ENCODE measurements at places on chromosomes 2 and 18.
A peak's percentile ranks its signal among the peaks of the same experiment; 100 is the strongest.

- DNase-seq = no peak
Measured at GRCh38 chr2:141058556-141058955, 1072.3 kb downstream of the LRP1B start.

GRCh38 chr2:43518181-43518580 is 77.7 kb downstream of the THADA start:
- DNase-seq = no peak

DNA sequence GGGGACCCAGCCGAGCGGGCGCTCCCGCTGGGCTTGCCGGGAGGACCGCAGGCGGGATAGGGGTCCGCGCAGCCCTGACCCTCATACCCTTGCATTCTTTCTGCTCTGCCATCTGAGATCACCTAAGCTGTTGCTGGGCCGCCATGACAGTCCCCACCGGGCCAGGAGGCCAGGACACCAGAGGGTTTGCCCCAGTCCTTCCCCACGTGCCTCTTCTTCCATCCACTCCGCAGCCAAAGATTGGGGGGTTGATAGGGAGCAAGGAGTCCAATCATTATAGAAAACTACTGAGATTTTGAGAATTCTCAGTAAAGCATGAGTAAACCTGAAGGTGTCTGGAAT is 453 bp upstream of the GRB14 start:
- peak; percentile 60 for DNase-seq

DNA sequence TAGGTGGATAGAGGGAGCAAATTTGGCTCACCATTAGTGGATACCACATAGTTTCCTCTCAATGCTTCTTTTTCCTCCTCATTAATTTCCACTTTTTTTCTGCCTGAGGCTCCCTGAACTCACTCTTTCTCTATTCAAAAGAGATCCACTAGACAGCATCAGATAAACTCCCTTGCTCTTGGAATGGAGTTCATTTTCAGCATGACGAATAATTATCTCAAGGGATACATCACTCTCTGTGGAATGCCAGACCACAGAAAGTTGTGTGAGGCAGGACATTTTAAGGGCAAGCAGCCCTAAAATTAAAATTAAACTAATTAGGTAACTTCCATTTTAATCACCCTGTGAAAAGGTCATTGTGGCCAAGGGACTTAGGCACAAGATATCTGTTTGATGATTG is 1920.1 kb upstream of the CELF4 start:
- DNase-seq = no peak

DNA sequence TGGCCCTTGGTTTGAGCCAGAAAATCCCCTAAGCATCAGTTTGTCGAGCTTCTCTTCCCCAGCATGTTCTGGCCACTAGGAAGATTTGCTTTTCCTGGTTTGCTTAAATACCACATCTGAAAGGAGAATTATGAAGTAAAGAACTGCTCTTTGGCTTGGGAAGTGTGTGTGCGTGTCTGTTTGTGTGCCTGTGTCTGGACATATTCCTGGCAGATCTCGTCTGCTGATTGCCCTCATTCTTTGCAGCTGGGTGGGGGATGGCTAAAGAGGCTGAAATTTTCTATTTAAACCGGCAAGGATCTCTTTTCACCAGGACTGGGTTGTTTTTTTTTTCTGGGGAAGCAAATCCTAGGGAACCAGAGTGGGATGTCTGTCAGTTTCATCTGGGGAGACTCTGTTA is 57.3 kb upstream of the MBOAT2 start:
- DNase-seq = no peak

DNA sequence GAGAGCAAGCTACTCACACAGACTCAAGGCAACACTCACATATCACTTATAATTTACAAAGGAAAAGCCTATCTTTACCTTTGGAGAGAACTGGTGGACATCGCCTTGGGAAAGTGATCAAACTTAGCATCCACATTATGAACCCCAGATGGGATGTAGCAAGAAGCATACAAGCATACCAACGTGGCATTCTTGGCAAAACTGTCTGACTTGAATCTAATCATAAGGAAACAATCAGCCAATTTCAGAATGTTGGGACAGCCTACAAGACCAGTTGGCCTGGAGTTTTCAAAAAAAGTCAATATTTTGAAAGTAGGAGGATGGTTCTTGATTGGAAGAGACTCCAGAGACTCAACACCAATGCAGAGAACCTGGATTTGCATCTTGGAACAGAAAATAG is 79.1 kb upstream of the PMAIP1 start:
- DNase-seq = no peak

DNA sequence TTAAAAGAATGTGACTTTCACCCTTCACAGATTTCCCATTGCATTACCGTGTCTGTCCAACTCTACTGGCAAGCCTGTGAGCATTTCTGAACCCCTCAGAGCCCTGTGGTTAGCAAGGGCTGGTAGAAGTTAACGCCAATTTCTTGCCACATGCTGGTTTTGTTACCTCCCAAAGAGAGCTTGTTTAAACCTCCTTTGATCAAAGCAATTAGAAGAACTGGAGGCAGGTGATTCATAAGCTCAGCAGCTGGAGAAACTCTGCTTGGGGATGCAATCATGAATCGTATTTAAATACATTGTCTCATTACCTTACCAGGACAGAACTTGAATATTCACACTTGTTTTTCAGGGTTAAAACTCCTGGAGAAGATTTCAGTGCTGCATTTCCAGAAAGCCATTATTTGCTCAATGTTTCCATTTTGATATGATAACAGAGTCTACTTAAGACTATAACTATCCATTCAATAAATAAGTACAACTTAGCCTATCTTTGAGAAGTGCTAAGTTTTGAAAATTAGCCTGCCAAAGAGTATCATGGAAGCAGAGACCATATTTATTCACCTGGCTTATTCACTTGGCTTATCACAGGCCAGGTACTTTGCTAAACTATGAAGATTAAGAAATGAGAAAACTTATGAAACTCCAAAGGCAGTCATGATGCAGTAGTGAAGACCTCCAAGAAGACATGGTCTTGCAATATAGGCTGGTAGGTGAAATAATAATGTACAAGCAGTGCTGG is 292.8 kb downstream of the INSIG2 start:
- DNase-seq = no peak

DNA sequence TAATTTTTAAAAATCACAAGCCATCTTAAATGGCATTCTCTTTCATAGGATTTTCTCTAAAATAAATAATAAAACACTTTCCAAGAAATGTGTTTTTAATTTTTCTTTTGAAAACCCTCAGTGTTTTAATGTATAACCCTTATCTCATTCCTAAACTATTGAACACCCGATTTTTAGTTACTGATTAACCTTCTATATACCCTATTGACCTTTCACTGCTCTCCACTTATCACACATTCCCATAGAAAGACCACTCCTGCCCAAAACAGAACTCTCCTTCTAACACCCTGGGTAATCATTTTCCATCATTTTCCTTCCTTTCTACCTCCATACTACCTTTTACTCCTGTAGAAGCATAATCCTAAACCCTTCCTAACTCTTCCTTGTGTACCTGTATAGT is 102.4 kb downstream of the EPC2 start:
- no peak for DNase-seq

- no peak for DNase-seq
Measured at GRCh38 chr2:74957886-74958273, 563 bp upstream of the POLE4 start.

- DNase-seq = peak; percentile 47
Measured at GRCh38 chr2:12048550-12048949, 302.1 kb downstream of the LPIN1 start.

- DNase-seq = no peak
Measured at GRCh38 chr2:42127425-42128424, 41.4 kb upstream of the EML4 start.

GRCh38 chr2:151973901-151974199 is 125.0 kb downstream of the CACNB4 start:
- DNase-seq = peak; percentile 69

GRCh38 chr2:136235546-136235945 is 117.6 kb upstream of the CXCR4 start:
- DNase-seq = no peak

GRCh38 chr18:33605250-33605649 is 27.2 kb downstream of the ASXL3 start:
- no peak for DNase-seq

- DNase-seq = no peak
Measured at GRCh38 chr2:133039531-133039930, 369.5 kb upstream of the LYPD1 start.

DNA sequence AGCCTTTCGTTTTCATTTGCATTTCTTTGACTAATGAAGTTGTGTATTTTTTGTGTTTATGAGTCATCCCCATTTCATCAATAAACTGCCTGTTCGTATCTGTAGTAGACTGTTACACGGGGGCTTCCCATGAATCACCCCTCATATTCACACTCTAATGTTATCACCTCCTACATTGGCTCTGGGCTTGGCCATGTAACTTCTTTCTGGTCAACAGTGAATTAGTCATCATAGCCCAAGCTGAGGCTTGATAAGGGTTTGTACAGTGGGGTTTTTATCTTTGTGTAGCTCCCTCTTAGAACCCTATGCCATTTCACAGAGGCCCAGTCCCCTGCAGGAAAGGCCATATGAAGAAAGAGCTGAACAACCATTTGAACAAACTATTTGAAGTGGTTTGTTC is 151.0 kb downstream of the CCBE1 start:
- DNase-seq = no peak

- DNase-seq = no peak
Measured at GRCh38 chr2:45452866-45453265, 158.2 kb downstream of the SRBD1 start.

DNA sequence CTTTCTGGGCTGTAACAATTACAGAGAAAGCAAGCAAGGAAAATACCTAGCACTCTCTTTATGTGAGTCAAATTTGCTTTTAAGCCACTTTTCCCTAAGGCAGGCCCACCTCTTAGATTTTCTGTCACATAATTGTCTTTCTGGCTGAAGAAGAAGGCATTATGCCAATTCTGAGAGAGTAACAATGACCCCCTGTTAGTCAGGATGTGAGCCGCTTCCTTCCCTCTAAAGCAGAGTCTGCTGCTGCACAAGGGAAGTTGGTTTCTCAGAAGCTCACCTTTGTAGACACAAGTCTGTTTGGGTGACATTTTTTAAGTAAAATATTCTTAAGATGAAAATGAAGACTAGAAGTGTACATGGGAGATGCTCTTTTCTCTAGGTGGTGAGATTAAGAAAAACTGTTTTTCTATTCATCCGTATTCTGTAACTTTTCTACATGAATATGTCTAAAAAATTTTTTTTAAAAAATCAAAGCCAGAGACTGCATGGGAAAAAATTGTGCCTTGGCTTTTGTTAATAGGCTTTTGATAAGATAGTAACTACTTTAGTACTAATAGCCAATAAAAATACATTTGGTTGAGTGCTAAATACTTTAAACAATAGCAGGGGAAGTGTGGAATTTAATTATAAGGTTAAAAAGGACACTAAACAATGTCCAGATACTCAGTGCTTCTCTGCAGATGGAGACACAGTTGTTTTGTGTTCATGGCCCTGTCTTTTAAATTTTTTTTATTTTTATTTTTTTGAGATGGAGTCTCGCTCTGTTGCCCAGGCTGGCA is 33.4 kb upstream of the VPS54 start:
- no peak for DNase-seq

DNA sequence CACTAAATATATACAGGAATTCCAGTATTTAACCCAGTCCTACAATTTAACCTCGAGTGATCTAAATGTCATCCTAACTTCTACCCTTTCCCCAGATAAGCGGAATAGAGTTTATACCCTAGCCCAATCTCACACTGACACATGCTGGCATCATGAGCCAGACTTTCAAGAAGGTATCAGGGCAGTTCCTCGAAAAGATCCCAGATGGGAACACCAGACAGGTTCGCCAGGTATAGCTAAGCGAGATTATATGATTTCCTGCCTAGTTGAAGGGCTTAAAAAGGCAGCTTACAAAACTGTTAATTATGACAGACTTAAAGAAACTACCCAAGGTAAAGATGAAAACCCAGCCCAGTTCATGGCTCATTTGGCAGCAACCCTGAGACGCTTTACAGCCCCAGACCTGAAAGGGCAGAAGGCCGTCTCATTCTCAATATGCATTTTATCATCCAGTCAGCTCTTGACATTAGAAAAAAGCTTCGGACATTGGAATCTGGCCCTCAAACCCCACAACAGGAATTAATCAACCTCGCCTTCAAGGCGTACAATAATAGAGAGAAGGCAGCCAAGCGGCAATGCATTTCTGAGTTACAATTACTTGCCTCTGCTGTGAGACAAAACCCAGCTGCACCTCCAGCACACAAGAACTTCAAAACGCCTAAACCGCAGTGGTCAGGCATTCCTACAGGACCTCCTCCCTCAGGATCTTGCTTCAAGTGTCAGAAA is 668.2 kb upstream of the PKDCC start:
- DNase-seq = no peak

- no peak for DNase-seq
Measured at GRCh38 chr2:190812506-190813294, 67.9 kb upstream of the GLS start.

GRCh38 chr2:137948894-137949293 is 15.4 kb upstream of the HNMT start:
- no peak for DNase-seq

DNA sequence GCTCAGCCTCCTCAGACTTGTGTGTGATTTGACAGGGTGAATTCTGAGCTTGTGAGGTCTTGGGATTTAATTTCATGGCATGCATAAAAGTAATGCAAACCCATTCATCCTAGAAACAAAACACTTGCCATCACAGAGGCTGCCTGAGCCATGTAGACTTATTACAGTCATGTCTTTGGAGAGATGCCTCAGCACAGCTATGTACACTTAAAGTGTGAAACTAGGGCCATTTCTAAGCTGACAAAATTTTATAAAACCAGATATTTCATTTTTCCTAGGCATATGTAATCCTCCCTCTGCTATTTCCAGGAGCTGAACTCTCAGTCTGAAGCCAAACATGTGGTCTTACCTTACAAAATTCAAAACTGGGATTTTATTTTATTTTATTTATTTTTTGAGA is 322.2 kb upstream of the SPHKAP start:
- no peak for DNase-seq

DNA sequence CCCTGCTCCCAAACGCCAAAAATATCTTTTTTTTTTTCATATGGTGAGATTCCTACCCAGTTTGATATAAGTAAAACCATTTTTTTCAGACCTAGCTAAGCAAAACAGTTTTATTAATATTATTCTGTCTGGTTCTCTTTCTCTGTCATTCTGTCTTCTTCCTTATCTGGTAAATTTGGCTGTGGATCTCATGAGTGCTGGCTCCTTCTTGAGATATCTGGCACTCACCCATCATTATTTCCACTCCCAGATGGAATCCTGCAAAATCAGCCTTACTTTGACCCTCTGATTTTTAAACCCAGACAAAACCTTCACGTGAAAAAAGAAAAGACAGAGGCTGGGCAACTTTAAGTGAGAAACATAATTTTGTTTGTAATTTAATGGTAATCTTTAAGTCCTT is 373.6 kb downstream of the NYAP2 start:
- no peak for DNase-seq

DNA sequence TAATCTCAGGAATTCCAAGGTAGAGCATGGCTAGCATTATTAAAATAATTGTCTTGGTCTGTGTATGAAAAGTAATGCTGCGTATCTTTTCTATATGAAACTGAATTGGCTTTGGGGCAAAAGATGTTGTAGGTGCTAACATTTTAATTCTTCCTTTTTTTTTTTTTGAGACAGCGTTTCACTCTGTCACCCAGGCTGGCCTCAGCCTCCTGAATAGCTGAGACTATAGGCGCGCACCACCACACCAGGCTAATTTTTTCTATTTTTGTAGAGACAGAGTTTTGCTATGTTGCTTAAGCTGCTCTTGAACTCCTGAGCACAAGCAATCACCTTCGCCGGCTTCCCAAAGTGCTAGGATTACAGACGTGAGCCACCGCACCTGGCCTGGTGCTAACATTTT is 172.6 kb upstream of the STON1 start:
- no peak for DNase-seq

Measured in GM23338 (cell line).